ENCODE measurements at places on chromosomes 3 and 15. TPM values are rescaled to one million over a fixed set of nuclear protein-coding genes. Genes with fewer than 3 reads are reported as not detected.

The ISG20 gene
- total RNA-seq, result 34.5 TPM

The CCDC39 gene
- not detected for total RNA-seq

The RHCG gene
- not detected for total RNA-seq

The ELP6 gene
- total RNA-seq, result 25.5 TPM

The STRIT1 gene
- total RNA-seq, result not detected

The IL17RB gene
- 3.9 TPM for total RNA-seq

The RETNLB gene
- not detected for total RNA-seq

The KIF23 gene
- total RNA-seq, result 10.2 TPM

The SI gene
- not detected for total RNA-seq

The HGD gene
- total RNA-seq, result not detected

The ARHGAP11A gene
- total RNA-seq, result 2.4 TPM

The GP5 gene
- total RNA-seq, result not detected

The AP3B2 gene
- total RNA-seq, result 1.3 TPM

The ERC2 gene
- total RNA-seq, result 0.98 TPM

The SPSB4 gene
- 0.63 TPM for total RNA-seq

GRCh38 chr3:14508966-14509795 lies 31.0 kb downstream of the GRIP2 start:
- no peak overlapping the region for H3K4me3 ChIP-seq
- H3K36me3 ChIP-seq, result no peaks in the 10 kb centered on the region
- peak; percentile 28 for DNase-seq
- H3K4me1 ChIP-seq, result no peaks in the 10 kb centered on the region
- no peak overlapping the region for H3K27ac ChIP-seq
- no peaks in the 10 kb centered on the region for H3K27me3 ChIP-seq

DNA sequence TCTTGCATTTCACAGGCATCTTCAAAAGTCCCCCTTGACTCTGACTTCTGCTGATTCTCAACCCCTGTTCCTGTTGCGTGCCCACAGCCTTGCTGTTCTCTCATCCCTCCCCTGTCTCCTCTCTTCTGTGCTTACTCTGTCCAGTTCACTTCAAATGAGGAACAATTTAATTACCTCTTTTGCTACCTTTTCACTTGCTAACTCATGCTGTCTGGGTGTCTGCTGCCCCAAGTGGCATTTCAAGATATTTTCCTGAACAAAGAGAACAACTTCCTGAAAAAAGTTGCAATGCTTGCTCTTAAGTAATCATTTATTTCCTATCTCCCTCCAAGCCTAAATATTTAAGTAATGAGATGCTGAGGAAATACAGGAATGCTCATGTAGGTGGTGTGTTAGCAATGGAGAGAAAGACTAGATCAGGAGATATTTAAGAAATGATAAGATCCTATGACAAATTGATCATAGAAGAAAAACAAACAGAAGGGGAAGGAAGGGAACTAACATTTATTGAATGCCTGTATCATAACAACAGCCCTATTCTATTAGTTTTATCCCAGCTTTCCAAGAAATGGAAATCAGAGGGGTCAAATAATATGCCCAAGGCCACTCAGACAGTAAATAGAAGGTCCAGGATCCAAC lies 42.2 kb downstream of the SV2B start:
- DNase-seq, result no peak
- peaks cover 6% of the 10 kb centered on the region for H3K4me1 ChIP-seq

DNA sequence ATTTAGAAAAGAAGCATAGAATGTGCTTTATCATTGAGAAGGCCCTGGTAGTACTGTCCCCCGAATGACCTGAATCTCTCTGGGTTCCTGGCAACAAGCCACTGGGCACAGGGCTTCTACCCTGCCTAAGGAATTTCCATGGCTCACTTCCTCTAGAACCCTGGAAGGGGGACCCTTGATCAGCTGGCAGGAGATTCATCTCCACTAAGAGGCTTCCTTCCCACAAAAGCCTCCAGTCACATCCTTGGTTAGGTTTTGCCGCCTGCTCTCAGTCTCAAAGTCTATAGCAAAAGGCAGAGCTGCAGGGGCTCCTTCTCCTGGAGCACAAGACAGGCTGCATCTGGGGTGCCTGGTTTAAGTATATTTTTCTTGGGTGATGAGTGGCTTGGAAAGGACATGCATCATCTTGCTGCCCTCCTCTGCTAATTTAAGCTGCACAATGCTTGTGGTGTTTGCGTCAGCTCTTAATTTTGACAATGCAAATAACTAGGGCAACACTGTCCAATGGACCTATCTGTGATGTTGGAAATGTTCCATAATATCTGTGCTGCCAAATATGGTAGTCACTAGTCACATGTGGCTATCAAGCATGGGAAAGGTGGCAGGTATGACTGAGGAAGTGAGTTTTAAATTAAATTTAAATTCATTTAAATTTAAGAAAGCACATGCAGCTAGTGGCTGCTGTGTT lies 33.4 kb upstream of the RARRES1 start:
- H3K4me3 ChIP-seq, result no peak overlapping the region
- no peak for DNase-seq
- peaks cover 70% of the 10 kb centered on the region for H3K4me1 ChIP-seq
- no peaks in the 10 kb centered on the region for H3K36me3 ChIP-seq

- no peaks in the 10 kb centered on the region for H3K27me3 ChIP-seq
- peak overlapping the region; percentile 63 for H3K27ac ChIP-seq
- H3K4me1 ChIP-seq, result peaks cover 20% of the 10 kb centered on the region
- no peak for DNase-seq
Measured at GRCh38 chr3:23991683-23992628, 46.9 kb downstream of the NR1D2 start.

GRCh38 chr15:99104788-99105513 lies at the start of gene SYNM:
Gene SYNM (plus strand): TSS chr15:99105080. CDS start chr15:99105200, 120 bp downstream.
- peak within 1 kb of the TSS; percentile 86 for H3K27ac ChIP-seq
- peak; percentile 50 for DNase-seq
- no peaks in the 10 kb centered on the region for H3K36me3 ChIP-seq
- H3K4me3 ChIP-seq, result peak within 1 kb of the TSS; percentile 74

GRCh38 chr3:52438579-52439425 lies 6.1 kb downstream of the SEMA3G start:
- no peak for DNase-seq
- peaks cover 35% of the 10 kb centered on the region for H3K36me3 ChIP-seq
- H3K27ac ChIP-seq, result no peak overlapping the region
- no peak overlapping the region for H3K4me3 ChIP-seq
- no peaks in the 10 kb centered on the region for H3K4me1 ChIP-seq

DNA sequence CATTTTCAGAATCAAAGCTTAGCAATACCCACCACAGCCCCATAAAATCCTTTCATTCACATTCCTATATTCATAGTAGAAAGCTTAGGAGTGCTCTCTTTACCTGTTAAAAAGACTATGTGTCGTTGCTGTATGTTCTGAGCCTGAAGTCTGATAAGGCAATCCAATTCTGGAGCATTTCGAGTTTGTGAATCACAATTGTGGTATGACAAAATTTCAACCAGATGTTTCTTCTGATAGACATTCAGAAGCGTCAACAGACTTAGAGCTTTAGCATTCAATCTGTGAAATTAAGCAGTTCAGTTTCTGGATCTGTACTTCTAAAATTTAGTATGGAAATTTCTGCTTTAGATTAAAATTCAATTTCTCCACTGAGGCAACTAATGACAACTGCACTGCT lies 58.3 kb downstream of the TASOR start:
- no peaks in the 10 kb centered on the region for H3K36me3 ChIP-seq
- no peak for DNase-seq
- no peak overlapping the region for H3K27ac ChIP-seq
- H3K4me1 ChIP-seq, result no peaks in the 10 kb centered on the region
- H3K27me3 ChIP-seq, result no peaks in the 10 kb centered on the region

DNA sequence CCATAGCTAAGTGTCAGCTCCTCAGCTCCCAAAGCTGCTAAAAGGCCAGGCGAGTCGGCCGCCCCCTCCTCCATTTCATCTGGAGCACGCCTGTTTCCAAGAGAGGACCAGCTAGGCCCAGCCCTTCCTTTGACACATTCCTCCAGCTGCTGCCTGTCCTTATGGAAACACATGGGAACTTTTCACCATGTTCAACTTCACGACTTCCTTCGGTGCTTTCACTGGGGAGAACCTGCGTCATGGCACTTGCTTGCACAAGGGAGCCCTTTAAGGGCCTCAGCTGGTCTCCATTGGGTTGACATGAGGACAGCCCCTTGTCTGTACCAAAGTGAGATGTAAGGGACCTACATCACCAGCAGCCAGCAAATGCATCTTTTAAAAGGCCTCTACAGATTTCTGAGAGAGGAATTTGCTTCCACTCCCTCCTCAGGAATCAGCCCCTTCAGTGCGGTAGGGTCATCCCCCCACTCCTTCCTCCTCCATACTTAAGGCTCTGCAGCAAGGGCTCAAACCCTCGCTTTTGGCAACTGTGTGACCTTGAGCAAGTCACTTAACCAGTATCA lies 2.1 kb downstream of the MAGI1 start:
- H3K4me3 ChIP-seq, result peak overlapping the region; percentile 70
- no peaks in the 10 kb centered on the region for H3K4me1 ChIP-seq
- H3K27me3 ChIP-seq, result no peaks in the 10 kb centered on the region
- no peak overlapping the region for H3K27ac ChIP-seq
- no peak for DNase-seq
- H3K36me3 ChIP-seq, result no peaks in the 10 kb centered on the region

DNA sequence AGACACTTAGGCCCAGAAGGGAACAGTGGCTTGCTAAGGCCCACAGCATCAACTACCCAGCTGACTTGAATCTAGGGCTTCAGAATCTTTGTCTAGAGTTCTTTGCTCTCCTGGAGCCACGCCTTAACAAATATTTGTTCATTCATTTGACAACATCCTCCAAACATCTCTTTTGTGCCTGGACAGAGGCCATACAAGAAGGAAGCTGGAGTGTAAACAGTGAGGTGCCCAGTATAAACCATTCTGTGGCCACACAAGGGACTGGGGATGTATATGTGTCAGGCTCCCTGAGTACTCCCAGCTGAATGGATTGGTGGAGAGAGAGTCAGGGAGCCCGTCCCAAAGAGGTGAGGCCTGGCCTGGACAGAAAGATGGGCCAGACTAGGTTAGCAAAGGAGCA lies 3.4 kb downstream of the CIB2 start:
- no peaks in the 10 kb centered on the region for H3K27me3 ChIP-seq
- no peaks in the 10 kb centered on the region for H3K36me3 ChIP-seq
- no peak for DNase-seq
- no peak overlapping the region for H3K4me3 ChIP-seq
- H3K4me1 ChIP-seq, result peaks cover 16% of the 10 kb centered on the region

DNA sequence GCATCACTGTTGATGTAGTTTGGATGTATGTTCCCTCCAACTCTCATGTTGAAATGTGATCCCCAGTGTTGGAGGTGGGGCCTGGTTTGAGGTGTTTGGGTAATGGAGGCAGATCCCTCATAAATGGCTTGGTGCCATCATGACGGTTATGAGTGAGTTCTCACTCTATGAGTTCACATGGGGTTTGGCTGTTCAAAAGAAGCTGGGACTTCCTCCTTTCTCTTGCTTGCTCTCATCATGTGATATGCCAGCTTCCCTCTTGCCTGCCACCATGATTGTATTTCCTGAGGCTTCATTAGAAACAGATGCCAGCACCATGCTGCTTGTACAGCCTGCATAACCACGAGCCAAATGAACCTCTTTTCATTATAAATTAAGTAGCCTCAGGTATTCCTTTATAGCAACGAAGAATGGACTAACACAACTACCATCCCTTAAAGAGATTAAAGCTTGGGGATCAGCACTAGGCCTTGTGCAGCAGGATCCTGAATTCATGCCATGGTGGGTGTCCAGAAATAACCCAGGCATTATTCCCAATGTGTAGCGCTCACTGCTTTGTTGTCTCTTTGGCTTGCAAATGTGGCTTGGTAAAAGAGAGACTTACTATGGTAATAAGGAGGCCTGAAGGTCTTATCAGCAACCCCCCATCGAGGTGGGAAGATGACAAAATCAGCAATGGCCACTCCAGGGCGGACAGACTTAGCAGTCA lies 41.9 kb downstream of the NDUFB4 start:
- no peak overlapping the region for H3K4me3 ChIP-seq
- no peaks in the 10 kb centered on the region for H3K4me1 ChIP-seq
- no peak for DNase-seq
- no peak overlapping the region for H3K27ac ChIP-seq
- H3K36me3 ChIP-seq, result no peaks in the 10 kb centered on the region

DNA sequence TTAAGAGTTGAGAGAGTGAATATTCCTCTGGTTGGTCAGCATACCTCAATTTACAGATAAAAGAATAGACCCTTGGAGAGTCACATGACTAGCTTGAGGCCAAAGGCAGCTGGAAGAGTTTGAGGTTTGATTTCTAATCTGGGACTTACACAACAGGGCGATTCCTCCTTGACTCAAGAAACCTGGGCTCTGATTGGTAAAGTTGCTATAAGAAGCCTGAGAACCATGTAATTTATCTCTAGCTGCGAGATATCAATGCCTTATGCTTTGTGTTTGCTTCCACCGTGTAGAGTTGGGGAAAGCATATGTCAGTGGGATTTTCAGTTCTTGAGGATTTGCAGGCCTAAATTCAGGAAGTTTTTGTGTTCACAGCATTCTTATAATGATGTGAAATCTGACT lies 206.0 kb downstream of the KLHL25 start:
- peaks cover 38% of the 10 kb centered on the region for H3K4me1 ChIP-seq
- no peaks in the 10 kb centered on the region for H3K27me3 ChIP-seq
- no peak overlapping the region for H3K4me3 ChIP-seq
- H3K27ac ChIP-seq, result peak overlapping the region; percentile 73
- no peak for DNase-seq

GRCh38 chr15:101810456-101810855 lies 1.5 kb upstream of the OR4F15 start:
- no peaks in the 10 kb centered on the region for H3K4me1 ChIP-seq
- H3K27ac ChIP-seq, result no peak overlapping the region
- DNase-seq, result no peak

- peaks cover 44% of the 10 kb centered on the region for H3K36me3 ChIP-seq
- no peak overlapping the region for H3K27ac ChIP-seq
- no peaks in the 10 kb centered on the region for H3K4me1 ChIP-seq
- H3K27me3 ChIP-seq, result no peaks in the 10 kb centered on the region
- no peak for DNase-seq
- no peak overlapping the region for H3K4me3 ChIP-seq
Measured at GRCh38 chr3:42188376-42188775, 77.6 kb downstream of the CCK start.

- no peaks in the 10 kb centered on the region for H3K27me3 ChIP-seq
- H3K27ac ChIP-seq, result no peak overlapping the region
- no peaks in the 10 kb centered on the region for H3K4me1 ChIP-seq
Measured at GRCh38 chr3:136209921-136210320, 13.8 kb upstream of the MSL2 start.

DNA sequence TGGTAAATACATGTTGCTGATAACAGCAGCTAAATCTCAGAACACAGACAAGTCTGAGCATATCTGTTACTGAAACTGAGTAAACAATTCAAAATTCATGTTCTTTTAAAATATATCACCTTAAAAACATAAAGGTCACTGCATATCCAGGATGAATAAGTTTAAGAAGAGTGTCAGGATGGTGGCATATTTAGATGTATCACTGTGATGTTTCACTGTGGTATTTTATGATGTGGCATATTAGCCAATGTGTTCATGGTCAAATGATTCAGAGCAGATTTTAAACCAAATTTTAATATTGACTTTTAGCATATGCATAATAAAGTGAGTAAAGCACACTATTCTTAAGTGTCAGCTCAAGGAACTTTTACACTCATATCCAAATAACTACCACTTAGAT lies 346.4 kb upstream of the DPPA4 start:
- H3K27ac ChIP-seq, result no peak overlapping the region
- no peak for DNase-seq
- no peaks in the 10 kb centered on the region for H3K27me3 ChIP-seq
- no peaks in the 10 kb centered on the region for H3K36me3 ChIP-seq
- H3K4me1 ChIP-seq, result no peaks in the 10 kb centered on the region

- no peak for DNase-seq
- no peaks in the 10 kb centered on the region for H3K27me3 ChIP-seq
- no peak overlapping the region for H3K27ac ChIP-seq
Measured at GRCh38 chr3:125670945-125671344, 75.6 kb upstream of the OSBPL11 start.

- peaks cover 4% of the 10 kb centered on the region for H3K4me1 ChIP-seq
- H3K4me3 ChIP-seq, result no peak overlapping the region
- no peak for DNase-seq
- no peaks in the 10 kb centered on the region for H3K27me3 ChIP-seq
- H3K36me3 ChIP-seq, result no peaks in the 10 kb centered on the region
Measured at GRCh38 chr3:127700406-127700805, 27.7 kb downstream of the ABTB1 start.

Measured in tibial nerve (tissue), 4 donors.